ENCODE measurements at places on chromosomes 3 and 15.

DNA sequence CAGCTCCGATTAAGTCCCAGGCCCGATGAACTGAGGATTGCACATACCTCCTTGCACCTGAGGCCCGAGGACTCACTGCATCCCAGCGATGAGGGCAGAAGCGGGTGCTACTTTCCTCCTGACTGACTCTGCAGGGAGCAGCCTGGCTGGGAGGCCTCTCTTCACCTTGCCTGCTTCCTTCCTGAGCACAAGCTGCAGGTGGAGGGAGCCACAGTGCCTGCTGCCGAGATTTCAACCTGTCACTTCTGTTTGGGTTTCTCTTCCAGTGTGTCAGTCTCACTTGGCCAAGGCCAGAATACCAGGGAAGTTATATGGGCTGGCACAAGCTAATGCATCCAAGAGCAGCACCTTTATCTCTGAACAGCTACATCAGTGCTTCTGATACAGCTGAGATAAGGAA is 185.4 kb downstream of the NTRK3 start:
- no peak for DNase-seq

GRCh38 chr3:37456270-37456708 is 281.9 kb upstream of the LRRFIP2 start:
- DNase-seq = no peak

- no peak for DNase-seq
These were observed 494.2 kb upstream of the THBS1 start for GRCh38 chr15:39086641-39087040.

DNA sequence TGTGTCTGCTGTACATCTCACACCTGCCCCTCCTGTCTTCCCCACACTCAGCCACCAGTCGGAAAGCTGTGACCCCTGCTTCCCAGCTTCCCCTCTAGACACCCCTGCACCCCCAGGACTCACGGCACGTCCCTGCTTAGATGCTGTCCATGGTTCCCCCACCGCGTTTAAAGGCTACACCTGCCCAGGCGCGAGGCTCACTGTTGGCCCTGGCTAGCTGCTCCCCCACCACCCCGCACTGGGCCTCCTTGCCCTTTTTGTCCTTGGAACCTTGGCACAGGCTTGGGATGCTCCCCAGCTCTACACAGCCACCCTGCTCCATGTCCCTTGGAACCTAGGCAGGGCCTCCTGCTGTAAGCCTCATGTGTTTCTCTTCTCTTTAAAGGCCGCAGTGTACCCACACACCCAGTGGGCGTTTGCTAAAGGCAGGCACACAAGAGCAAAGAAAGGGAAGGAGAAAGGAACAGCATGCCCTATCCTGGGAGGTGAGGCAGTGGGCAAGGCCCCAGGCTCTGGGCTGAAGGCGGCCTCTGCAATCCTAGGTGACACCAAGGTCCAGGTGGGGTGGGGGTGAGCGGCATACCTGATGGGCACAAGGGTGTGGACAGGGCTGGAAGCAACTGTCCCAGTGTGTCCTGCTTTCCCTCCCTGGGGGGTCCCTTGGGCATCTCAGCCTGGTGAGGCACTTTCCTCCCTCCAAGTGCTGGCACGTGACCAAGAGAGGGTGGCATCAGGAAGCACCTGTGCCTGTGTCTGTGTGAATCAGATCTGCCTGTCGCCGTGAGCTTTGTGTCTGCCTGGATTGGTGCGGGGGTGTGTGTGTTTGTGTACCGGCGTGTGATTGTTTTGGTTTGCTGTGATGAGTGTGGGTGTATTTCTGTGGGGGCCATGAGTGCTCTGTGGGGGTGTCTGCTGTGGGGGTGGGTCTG is 54.4 kb downstream of the TPRA1 start:
- no peak for DNase-seq

GRCh38 chr3:89184151-89184995 is 77.0 kb downstream of the EPHA3 start:
- no peak for DNase-seq
